ENCODE measurements at places on chromosomes 13 and 19. TPM values are rescaled to one million over a fixed set of nuclear protein-coding genes. Genes with fewer than 3 reads are reported as not detected.

- no peak for DNase-seq
Observed at GRCh38 chr13:30047154-30047874, 196.9 kb upstream of the UBL3 start.

UPK1A gene
- not detected for total RNA-seq

ANGPTL8 gene
- total RNA-seq = 1.0 TPM

- no peak for DNase-seq
Observed at GRCh38 chr19:45050036-45050435, 11.2 kb downstream of the CLASRP start.

VAV1 gene
- total RNA-seq = 92.7 TPM

DNA sequence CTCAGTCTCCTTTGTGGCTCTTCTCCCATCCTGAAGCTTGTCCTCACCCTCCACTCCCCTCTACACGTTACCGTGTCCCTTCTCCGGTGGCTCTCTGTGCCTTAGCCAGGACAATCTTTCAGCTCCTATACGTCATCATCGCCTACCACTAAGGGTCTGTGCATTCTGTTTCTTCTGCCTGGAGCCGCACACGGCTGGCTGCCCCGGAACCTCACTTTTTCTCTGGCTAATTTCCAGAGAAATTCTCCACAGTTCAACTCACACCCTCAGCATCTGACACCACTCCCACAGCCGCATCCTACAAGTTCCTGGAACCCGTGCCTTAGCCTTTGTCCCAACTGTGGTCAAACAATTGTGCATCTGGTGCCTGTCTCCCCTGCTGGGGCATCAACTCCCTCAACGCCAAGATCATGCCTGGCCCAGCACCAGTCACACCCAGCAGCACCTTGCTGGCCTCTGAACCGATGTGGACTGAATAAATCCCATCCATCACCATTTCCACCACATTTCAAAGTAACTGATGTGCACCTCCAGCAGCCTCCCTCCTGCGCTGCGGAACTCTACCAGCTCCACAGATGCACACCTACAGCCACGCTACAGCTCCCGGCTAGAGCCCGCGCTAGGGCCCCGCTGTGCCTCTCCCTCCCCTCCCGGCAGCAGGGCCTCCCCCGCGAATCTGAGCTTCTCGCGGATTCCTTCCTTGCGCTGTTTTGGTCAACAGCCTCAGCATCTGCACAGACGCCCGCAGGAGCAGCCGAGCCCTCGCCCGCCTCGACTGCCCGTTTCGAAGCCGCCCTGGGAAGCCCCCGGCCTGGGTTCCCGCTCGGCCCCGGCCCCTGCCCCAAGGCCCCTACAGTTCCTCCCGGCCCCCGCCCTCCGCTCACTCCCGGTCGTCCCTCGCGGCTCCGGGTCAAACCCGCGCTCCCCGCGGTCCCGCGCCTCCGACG lies 689 bp downstream of the DCUN1D2 start:
- DNase-seq = peak; percentile 43

- DNase-seq = no peak
Observed at GRCh38 chr13:40217675-40218074, 448.8 kb downstream of the FOXO1 start.

MEDAG gene
- not detected for total RNA-seq

SIGLEC8 gene
- not detected for total RNA-seq

- no peak for DNase-seq
Observed at GRCh38 chr19:18789883-18790565, 1.1 kb downstream of the COMP start.

BRME1 gene
- 7.2 TPM for total RNA-seq

DNA sequence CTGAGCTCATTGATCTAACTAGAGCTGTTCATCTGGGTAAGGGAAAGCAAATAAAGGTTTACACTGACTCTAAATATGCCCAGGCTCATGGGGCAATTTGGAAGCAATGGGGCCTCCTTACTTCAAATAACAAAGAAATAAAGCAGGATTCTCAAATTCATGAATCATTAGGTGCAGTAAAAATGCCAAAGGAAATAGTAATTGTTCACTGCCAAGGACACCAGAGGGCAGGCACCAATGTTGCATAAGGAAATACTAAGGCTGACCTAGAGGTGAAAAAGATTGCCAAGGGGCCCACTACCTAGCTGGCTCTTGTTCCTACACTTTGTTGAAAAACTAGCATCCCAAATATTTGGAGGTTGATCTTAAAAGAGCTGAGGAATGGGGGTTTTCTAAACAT lies 1686.7 kb upstream of the MIR17HG start:
- DNase-seq = no peak

DNA sequence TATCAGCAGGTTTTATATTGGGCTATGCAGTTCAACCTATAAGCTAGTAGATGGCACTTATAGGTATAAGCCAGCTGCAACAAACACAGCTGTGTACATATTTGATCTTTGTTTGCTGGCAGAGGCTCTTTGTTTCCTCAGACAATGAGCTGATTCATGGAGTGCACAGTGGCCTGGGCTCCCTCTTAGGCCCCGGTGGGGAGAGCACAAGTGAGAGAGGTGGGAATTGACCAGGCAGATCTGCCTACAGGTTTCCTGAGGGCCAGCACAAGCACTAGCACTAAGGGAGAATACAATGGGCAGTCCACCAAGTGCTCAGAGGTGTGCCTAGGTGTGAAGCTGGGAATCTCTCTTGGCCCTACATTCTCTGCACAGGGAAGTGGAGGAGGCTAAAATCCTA lies 1390.7 kb downstream of the SLITRK5 start:
- DNase-seq = no peak

ZNF547 gene
- total RNA-seq = 4.5 TPM

- DNase-seq = no peak
Observed at GRCh38 chr13:64723724-64724123, 2506.4 kb downstream of the PCDH9 start.

SERTM1 gene
- total RNA-seq = not detected

GRCh38 chr19:45151821-45152503 lies 8.8 kb downstream of the NKPD1 start:
- DNase-seq = no peak

NTF4 gene
- total RNA-seq = not detected

- DNase-seq = no peak
Observed at GRCh38 chr13:112532837-112533745, 54.9 kb downstream of the TUBGCP3 start.

SPACA6 gene
- total RNA-seq = 2.5 TPM

DNA sequence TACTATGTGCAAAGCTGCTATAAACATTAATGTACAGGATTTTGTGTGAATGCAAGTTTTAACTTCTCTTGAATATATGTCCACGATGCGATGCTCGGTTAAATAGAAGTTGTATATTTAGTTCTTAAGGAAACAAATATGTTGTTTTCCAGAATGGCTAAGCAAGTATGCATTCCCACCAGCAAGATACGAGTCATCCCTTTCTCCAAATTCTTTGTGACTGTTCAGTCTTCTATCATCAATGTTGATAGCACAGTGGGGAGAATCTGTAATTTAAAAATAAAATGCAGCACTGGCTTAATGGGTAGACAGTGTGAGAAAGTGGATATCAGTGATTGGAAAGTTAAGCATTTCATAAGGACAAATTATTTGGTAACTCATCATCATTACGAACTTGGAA lies 1340.8 kb downstream of the PCDH9 start:
- DNase-seq = no peak

GRCh38 chr13:26255691-26256277 lies 1.9 kb downstream of the CDK8 start:
- DNase-seq = peak; percentile 22

- no peak for DNase-seq
Observed at GRCh38 chr19:51668216-51668615, 21.6 kb upstream of the SIGLEC14 start.

ZNF136 gene
- total RNA-seq = 16.7 TPM

- no peak for DNase-seq
Observed at GRCh38 chr13:43687038-43687437, 99.7 kb downstream of the ENOX1 start.

DNA sequence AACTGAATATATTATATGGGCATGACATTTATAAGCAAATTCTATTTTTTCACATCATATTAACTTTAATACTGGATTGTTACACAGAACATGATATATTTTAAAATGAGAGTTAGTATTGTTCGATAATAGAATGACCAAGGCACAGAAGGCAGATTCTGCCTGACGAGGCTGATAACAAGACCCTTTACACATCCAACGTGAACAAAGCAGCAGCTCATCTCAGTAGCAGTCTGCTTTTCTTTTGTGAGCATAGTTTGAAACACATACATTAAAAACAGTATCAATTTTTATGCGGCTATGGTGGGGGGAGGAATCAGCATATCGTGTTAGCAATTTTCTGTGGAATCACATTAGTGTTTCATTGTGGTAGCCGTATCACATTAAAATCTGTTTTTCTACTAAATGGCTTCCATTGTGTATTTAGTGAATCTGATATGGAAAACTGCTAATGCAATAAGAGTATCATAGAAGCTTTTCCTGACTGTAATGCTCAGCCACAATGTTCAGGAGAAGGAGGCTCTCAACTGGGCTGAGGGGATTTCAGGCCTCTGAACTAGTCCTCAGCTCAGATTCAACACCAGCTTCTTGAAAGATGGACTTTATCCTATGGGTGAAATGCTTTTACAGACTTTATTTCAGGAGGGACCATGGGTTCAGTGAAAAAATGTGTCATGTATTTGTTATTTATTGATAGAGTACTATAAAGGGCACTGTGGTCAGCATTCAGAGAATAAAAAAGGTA lies 4.0 kb downstream of the SMAD9 start:
- DNase-seq = no peak

DNA sequence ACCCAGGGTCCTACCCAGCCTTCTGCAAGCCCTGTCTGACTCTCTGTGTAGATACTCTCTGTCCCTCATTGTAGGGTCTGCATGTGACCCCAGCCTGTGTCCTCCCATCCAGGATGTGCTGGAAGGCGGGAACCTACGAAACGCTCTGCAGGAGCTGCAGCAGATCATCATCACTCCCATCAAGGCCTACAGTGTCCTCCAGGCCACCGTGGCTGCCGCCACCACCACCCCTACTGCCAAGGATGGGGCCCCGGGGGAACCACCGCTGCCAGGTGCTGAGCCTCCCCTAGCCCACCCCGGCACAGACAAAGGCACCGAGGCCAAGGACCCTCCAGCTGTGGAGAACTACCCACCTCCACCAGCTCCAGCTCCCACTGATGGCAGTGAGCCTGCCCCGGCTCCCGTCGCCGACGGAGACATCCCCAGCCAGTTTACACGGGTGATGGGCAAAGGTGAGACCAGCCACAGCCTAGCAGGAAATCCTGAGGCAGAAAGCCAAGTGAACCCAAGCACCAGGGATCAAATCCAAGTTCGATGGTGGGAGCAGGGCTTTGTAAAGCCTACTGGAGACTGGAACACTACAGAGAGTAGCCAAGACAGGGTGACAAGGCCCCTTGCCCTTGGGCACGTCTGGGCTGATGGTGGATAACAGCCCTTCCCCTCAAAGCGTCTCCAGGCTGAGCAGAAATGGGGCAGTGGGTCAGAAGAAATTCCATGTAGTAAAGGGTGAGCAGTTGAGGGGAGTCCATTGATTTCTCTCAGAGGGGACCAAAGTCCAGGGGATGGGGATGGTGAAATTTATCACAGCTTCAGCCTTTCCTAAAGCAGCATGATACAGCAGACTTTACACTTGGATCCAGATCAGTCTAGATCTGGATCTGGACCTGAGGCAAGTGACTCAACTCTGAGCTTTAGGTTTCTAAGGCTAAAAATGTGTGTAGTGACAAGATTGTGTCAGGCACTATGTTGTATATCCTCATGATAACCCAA lies 13.2 kb downstream of the PAF1 start:
- DNase-seq = no peak

ZNF549 gene
- total RNA-seq = 6.6 TPM

ZNF44 gene
- 10.6 TPM for total RNA-seq

DNA sequence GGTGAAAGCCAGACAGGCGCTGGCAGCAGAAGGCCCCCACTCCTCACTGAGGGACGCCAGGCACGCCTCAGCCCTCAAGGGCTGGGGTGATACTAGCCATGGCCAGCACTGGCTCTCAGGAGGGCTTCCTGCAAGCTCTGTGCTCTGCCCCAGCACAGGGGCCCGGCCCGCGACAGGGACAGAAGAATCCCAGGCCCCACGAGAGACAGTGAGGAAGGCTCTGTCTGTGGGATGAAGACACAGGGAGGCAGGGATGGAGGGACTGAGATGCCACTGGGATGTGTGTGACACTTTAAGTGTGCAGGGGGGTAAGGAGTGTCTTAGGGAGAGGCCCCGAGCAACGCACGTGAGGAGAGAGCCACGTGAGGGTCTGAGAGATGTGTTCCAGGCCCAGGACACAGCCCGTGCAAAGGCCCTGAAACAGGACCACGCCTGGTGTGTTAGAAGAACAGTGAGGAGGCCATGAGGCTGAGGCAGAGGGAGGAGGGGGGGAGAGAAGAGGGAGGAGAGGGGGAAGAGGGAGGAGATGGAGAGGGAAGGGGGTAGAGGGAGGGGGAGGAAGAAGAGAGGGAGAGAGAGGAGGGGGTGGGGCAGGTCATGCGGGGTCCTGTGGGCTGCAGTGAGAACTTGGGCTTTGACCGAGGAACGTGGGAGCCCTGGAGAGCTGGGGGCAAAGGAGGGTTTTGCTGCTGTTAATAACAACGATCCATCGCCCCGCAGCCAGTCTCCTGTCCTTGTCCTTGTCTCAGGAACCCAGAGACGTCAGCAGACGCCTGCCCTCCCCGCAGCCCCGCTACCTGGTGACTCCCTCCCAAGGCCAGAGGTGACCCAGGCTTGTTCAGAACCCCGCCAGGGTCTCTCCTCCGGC lies 7.2 kb downstream of the RPL36 start:
- DNase-seq = no peak

GRCh38 chr13:45674908-45675307 lies 27.2 kb upstream of the CBY2 start:
- no peak for DNase-seq

Data from OCI-LY7 (cell line).